Stimulated activated CD8-positive, alpha-beta memory T cell treated with anti-CD3 and anti-CD28 coated beads, Interleukin-2, amount 100 ng/mL, for 1 hour (primary cell): ENCODE measurements at places on chromosomes 4 and X.

DNA sequence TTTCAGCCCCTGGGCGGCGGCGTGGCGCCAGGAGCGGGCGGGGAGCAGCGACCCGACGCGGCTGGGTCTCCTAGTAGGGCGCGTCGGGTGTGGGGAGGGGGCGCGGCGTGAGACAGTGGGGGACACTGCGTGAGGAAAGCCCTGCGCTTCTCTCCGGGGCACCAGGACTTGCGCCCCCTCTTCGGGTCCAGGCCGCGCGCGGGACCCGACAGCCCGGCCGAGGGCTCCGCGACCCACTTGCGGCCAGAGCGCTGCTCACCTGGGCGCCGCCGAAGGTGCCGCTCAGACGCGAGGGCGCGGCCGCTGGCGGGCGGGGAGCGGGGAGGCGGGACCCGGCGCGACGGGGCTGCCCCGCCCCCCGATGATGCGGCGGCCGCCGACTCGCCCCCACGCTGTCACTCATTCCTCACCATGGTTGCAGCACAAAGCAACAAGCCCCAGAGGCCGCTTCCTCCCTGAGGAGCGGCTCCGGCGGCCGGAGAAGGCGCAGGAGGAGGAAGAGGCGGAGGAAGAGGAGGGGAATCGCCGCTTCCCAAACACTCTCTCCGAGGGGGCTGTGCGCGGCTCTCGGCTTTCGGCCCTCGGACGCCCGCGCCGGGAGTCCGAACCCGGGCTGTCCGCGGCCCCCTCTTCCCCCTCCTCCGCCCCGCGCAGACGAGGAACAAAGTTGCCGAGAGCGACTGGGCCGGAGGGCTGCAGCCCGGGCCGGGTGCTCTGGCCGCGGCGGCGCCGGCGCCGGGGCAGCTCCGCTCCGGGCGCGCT is at the start of gene RAPGEF2:
Gene RAPGEF2 (plus strand): TSS at position 458 of the 762 bp plus-strand sequence. CDS start 1,084 bp downstream, outside the sequence.
- DNase-seq = peak; percentile 65

DNA sequence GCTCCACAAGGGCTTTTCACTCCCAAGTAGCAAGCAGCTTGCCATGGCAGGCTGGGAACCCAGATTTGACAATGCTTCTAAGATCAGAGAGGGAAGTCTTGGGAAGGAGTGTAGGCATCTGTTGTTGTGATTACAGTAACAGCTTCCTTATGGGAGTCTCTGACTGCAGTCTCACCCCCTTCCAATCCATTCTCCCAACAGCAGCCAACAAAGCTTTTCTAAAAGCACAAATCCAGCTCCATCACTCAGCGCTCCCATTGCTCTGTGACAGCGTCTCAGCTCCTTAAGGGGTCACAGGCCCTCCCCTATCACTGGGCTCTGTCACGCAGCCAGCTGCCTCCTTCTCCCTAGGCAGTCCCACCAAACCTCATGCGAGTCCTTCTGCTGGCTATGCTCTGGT is 7.1 kb downstream of the IGFBP7 start:
- DNase-seq = no peak

DNA sequence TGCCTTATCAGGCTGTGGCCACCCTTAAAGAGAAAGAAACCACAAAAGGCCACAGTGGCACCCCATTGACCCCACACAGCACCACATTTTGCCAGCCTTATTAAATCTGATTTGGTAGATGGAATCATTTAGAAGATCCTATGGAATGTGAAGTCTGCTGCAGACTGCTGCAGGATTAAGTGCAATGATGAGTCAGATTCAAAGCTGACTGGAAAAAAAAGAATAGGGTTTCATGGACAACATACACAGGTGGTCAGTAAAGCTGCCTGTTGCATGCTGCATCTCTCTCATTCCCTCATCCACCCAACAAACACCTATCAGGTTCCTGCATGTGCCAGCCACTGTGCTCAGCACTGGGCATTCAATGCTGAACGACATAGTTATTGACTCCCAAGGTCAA is 56.6 kb downstream of the CHST7 start:
- DNase-seq = no peak

DNA sequence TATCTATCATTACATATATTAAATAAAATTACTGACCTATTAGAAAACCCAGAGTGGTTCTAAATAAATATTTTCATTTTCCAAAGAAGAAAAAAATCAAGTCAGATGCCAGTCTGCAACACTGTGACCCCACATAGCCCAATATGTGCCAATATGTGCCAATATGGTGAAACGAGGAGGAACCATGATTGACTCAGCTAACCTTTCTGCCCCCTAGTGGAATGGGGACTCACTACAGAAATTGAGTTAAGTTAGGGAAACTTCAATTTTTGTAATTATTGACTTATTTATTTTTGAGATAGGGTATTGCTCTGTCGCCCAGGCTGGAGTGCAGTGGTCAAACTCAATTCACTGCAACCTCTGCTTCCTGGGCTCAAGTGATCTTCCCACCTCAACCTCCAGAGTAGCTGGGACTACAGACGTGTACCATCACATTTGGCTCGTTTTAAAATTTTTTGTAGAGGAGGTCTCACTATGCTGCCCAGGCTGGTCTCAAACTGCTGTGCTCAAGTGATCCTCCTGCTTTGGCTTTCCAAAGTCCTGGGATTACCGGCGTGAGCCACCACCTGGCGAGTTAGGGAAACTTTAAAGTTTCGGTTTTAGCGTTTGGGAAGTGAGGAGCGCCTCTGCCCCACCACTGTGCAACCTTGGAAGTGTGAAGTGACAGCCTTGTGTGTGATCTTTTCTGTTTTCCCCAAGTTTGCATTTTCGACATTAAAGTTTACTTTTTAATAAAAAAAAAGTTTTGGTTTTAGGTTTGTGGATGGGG is 116.8 kb upstream of the SHISA3 start:
- no peak for DNase-seq

DNA sequence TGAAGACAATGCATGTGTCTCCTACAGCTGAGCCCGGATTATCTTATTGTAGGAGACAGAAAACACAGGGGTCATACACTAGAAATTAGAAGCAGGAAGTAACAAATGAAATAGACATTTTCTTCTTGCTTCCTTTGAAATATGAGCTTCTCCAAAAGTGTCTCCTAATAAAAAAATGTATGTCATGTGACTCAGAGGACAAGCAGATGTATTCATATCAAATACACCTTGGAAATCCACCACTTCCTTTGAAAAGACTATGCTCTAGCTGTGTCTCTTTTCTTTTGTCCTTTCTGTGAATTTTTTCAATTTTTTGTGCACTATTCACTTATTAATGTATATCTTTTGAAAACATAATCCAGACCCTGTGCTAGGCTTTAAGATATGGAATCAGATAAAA is 1906.2 kb downstream of the C4orf33 start:
- DNase-seq = no peak

GRCh38 chr4:147311956-147312355 is 168.9 kb upstream of the EDNRA start:
- DNase-seq = no peak

DNA sequence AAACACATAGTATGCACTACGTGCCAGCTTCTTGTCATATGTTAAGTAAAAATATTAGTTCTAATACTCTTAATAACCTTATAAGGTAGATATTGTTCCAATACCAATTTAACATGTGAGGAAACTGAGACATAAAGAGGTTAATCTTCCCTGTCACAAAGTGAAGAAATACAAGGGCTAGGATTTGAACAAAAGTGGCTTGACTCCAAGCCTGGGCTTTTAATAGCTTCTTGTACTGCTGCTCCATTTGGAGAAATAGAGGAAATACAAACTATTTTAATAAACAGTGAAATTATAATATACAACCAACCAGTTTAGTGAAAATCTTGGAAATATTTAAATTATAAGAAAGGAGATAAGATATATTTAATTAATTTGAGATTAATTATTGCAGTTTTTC is 33.2 kb downstream of the TLL1 start:
- DNase-seq = no peak

GRCh38 chrX:132774010-132774714 is 184.3 kb downstream of the HS6ST2 start:
- no peak for DNase-seq

- DNase-seq = no peak
These were observed 22.4 kb downstream of the ANK2 start for GRCh38 chr4:113071805-113072204.

GRCh38 chrX:147749308-147749707 is 162.4 kb upstream of the FMR1 start:
- no peak for DNase-seq

- DNase-seq = no peak
These were observed 51.4 kb downstream of the STBD1 start for GRCh38 chr4:76357981-76358380.

GRCh38 chr4:100649417-100649816 is 131.6 kb upstream of the EMCN start:
- DNase-seq = no peak

DNA sequence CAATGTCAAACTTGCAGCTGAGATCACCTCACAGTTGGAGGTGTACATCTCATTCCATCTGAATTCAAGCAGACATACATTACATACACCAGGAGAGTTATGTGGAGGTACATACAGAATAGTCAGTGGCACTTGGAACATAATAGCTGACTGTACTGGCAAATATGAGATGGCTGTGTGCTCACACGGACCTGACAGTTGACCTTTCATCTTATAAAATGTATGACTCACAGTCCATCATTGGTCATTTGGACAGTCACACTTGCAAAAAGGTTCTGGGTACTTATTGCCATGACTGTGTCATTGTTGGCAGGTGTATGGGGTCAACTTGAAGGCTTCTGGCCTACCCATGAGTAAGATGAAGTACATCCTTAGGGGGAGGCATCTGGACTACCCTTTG is 88.6 kb upstream of the WDR1 start:
- no peak for DNase-seq

DNA sequence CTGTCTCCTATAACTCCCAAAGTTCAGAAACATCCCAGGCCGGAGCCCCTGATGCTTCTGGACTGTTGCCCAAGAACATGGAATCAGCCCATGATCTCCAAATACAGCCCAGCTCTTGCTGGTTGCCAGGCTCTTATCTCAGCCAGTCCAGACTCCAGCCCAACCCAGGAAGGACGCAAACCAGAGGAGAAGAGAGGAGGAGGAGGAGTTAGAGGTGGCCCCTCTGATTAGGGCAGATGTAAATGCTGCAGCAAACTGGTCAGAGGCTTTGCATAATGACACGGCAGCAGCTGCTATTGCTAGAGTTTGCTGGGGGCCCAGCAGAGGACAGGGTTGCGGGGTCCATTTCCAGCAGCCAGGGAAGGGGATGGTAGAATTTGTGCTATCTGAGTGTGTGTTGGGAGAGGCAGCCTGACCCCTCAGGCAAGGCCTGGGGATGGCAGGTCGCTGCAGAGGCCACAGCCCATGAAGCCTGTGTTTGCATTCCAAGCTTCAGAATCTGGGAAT is 4.2 kb upstream of the OTUD5 start:
- DNase-seq = no peak

DNA sequence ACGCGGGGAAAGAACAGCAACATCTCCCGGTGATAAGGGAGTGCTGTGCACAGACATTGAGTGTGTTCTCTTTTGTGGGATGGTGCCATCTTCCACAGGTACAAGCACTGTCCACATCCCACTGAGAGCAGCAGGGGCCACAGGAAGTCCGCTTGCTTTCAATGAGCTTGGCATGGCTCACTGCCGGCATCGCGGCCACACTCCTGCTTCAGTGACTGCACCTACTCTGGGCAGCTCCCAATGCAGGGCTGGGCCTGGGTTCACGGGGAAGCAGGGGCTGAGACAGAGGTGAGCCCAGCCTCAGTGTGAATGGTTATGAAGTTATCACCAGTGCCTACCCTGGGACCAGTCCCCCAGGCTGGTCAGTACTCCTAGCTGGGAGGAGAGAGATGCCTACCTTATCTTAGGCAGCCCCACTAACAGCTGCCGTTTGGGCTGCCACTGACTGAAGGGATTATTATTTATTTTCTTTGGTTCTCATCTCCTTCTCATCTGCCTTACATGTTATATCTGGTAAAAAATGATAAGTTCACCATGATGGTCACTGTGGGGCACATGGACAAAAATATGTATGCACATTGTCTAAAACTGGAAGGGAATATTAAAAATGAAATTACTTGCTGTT is 99.2 kb downstream of the MGST2 start:
- DNase-seq = no peak
